ENCODE measurements at places on chromosomes 3 and 15. TPM values are rescaled to one million over a fixed set of nuclear protein-coding genes. Genes with fewer than 3 reads are reported as not detected.

The GOLGA6L10 gene
- 0.07 TPM for total RNA-seq

The SKOR1 gene
- total RNA-seq, result not detected

The LXN gene
- total RNA-seq, result not detected

The FBXO40 gene
- not detected for total RNA-seq

The DNAH12 gene
- not detected for total RNA-seq
